ENCODE measurements at places on chromosomes 6 and 20.
A peak's percentile ranks its signal among the peaks of the same experiment; 100 is the strongest.

DNA sequence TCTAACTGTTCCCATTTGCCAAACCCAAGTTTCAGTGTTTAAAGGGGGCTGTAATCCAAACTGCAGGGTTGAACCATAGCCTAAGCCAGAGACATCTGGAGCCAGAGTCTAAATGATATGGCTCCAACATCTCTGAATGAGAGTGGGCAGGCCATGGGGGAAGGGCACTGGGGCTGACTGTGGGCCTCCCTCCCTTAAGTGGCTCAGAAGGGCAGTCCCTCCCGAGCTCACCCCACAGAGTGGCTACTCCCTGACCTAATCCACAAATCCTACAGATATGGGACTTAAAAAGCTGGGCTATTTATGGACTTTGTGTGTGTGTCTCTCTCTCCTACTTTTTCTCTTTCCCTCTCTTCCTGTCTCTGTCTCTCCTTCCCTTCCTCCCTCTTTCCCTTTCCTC, 35.8 kb upstream of the AAR2 start:
- DNase-seq, result no peak

- DNase-seq, result no peak
Measured at GRCh38 chr6:135440087-135440792, 57.3 kb downstream of the AHI1 start.

- no peak for DNase-seq
Measured at GRCh38 chr20:53050338-53050737, 78.2 kb downstream of the TSHZ2 start.

DNA sequence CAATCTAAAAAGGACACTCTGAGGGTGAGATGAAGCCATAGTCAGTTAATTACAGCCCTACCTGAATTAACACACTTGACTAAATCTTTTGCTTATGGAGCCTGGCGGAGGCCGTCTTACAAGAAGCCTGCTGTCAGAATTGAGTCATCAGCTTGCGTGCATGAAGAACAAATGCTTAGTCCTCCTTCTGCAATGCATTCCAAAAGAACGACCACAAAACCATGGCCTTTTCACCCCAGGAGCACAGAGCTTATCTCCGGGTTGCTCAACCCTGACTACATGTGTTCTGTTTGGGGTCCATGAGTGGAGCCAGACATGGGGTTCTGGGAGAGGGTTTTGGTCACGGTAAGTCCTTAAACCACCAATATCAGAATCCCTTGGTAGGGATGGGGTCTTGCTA, 318.1 kb downstream of the CLIC5 start:
- DNase-seq, result no peak

- no peak for DNase-seq
Measured at GRCh38 chr6:25801436-25801835, 30.4 kb downstream of the SLC17A1 start.

- DNase-seq, result peak; percentile 81
Measured at GRCh38 chr20:62922451-62922921, 3.8 kb downstream of the DIDO1 start.

- no peak for DNase-seq
Measured at GRCh38 chr6:56478202-56478601, 164.5 kb downstream of the DST start.

- DNase-seq, result no peak
Measured at GRCh38 chr6:125981571-125982185, 4.7 kb upstream of the TRMT11 start.

GRCh38 chr20:7147220-7147601, 379.7 kb downstream of the BMP2 start:
- DNase-seq, result no peak

- peak; percentile 11 for DNase-seq
Measured at GRCh38 chr6:138406443-138406842, 2.4 kb downstream of the HEBP2 start.

GRCh38 chr6:10300071-10300470, 114.8 kb downstream of the TFAP2A start:
- no peak for DNase-seq

GRCh38 chr20:1875762-1876161, 19.4 kb upstream of the SIRPA start:
- no peak for DNase-seq

- DNase-seq, result no peak
Measured at GRCh38 chr6:134480593-134480992, 162.7 kb upstream of the SGK1 start.

GRCh38 chr6:29791162-29791561, 36.5 kb upstream of the HLA-G start:
- no peak for DNase-seq

GRCh38 chr20:44022464-44022863, 107.8 kb downstream of the TOX2 start:
- no peak for DNase-seq

DNA sequence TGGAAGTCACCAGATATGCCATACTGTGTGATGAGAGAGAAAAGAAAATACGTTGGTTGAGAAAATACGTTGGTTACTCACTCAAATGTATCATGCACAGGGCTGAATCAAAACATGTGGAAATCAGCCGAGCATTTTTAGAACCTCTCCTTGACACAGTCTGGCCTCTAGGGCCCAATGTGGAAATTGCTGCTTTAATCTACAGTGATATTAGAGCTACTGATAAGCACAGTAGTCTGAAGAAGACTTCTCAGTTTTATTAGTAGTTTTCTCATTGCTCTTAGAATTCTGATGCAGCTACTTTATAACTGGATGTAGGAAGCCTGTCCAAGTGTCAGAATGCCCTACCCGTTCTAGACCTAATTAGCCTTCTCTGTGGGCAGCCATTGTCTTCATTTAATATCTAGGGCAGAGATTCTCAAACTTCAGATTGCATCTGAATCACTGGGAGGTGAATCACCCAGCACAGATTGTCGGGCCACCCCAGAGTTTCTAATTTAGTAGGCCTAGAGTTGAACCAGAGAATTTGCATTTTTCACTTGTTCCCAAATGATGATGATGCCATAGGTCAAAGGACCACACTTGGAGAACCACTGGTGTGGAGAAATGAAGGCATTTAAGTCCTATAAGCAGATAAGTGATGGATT, 229.1 kb downstream of the PLCB1 start:
- DNase-seq, result peak; percentile 17

- DNase-seq, result no peak
Measured at GRCh38 chr20:13037727-13038126, 29.0 kb downstream of the SPTLC3 start.

GRCh38 chr20:25225642-25226432, 22.0 kb upstream of the PYGB start:
- no peak for DNase-seq

- no peak for DNase-seq
Measured at GRCh38 chr6:127950566-127951145, 49.8 kb upstream of the THEMIS start.

- DNase-seq, result no peak
Measured at GRCh38 chr20:595330-596308, 14.5 kb downstream of the TCF15 start.

GRCh38 chr6:156645097-156645496, 132.1 kb upstream of the ARID1B start:
- no peak for DNase-seq

DNA sequence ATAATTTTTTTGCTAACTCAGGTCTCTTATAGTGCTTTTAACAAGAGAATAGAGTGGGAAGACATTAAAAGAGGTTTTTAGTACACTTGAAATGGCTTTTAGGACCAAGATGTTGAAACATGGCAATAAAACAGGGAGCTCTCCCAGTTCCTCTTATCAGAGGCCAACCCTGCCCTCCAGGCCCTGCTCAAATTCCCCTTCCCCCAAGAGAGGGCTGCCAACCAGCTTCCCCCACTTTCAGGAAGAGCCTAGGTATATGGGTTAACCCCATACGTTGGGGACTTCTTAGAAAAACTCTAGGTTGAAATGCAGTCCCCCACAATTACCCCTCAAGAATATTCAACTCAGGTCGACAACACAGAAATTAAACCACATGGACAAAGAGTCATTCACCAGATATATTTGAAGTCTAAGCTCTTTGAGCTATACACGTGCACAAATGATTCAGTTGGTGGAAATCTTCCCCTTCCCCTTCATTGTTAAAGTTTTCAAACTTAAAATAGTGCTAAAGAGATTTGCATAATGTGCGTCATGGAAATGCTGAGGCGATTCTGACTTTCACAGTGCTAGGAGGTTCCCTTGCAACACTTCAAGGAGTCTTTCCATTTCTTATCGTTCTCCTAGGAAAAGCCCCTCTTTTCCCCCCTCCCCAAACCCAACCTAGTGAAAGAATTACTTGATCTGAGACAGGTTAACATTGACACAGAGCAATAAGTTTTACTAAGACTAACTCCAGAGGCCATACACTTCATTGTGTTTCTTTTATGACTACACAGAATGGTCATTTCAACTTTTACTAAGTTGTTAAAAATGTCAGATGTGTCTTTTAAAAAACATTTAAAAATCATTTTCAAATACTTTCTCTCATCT, 49.8 kb upstream of the ENPP5 start:
- no peak for DNase-seq

DNA sequence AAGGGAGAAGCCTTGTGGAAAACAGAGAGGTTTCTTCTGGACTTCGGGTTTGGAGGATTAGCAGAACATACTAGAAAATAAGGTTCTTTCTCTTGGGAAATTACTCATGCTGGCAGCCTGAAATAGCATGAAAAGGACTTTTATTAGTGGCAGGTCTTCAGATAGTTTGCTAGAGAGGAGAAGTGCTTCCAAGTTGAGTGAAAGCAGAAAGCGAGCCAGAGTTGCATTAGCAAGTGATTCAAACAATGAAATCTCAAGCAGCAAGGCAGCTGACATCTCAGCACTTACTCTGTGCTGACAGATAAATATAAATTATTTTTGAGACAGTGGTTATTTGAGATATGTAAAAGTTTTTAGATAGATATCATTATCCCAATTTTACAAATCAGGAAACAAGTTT, 91.9 kb downstream of the PLCB4 start:
- no peak for DNase-seq

DNA sequence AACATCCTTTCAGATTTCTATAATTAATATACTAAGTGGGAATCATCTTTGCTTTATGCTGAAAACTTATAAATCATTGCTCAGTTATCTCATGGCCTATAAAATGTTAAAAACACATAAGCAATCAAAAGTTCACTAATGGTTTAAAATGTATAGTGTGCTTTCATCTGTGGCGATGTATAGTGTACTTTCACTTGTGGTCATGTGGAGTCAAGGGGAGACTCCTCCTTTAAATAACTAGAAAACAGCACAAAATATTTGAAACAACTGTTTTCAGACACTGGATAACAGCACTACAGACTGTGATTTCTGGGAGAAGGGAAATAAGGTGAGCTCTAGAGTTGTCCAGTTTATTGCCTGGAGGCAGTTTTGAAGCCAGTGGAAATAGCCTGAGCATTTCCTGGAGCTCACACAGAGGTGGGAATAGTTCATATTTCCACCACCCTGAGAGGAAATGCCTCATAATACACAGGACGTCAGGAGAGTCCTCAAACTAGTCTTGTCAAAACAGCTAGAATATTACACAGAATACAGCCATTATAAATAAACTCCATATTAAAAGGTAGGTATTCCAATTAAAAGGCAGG, 89.4 kb downstream of the CEP162 start:
- DNase-seq, result no peak

DNA sequence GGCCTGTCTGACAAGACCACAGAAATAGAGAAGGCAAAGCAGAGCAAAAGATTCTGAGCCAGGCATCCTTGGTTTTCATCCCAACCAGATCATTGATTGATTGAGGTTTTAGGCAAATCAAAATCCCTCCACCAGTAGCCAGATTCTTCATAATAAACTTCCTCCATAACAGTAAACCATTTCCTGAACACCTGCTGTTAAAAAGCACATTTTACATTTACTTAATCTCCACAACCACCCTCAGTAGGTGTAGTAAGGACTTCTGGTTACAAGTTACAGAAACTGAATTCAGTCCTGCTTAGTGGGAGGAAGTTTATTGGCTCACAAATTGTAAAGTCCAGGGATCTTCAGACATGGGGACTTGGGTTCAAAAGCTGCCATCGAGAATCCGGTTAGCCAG, 28.3 kb downstream of the EIF2S2 start:
- DNase-seq, result no peak

DNA sequence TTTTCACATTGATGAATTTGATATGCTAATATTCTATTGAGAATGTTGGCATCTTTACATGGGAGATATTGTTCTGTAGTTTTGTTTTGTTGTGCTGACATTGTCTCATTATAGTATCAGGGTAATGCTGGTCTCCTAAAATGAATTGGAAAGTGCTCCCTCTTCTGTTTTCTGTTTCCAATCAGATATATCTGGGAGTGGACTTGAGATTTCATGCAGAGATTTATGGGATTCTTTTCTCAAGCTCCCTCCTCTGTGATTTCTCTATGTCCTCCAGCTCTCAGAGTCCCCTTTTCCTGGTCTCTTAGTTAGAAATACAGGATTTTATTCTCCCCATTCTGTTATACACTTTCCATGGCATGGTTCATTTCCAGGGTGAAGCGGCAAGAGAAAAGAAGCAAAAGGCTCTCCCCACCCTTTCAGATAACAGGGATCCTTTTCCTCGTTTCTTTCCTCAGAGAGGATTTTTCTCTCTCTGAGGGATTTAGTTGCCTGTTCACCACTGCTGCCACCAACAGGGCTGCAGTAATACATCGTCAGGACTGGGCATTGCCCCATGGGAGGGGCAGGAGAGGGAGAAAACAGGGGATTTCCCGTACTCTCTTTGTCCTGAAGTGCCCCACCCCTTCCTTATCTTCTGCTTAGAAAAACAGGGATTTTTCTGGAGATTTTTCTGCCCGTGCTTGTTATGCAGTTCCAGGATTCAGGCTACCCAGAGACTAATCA, 59.3 kb upstream of the STMND1 start:
- DNase-seq, result no peak

GRCh38 chr20:22626496-22626895, 42.1 kb upstream of the FOXA2 start:
- no peak for DNase-seq

DNA sequence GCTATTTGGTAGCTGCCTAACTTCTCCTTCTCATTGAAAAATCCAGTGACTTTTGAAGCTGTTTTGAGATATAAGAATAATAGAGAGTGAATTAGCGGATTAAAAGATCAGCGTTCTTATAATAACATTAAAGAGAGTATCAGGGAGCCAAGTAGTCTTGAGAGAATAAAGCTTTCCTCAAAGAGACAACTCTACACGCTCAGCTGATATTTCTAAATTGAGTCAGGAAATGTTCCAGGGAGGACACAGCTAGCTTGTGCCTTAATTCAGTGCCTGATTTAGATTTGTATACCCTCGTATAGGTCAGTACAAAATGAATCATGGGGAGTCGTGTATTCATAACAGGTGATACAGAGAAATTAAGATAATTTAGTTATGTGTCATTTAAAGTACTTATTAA, 75.1 kb upstream of the QKI start:
- no peak for DNase-seq

DNA sequence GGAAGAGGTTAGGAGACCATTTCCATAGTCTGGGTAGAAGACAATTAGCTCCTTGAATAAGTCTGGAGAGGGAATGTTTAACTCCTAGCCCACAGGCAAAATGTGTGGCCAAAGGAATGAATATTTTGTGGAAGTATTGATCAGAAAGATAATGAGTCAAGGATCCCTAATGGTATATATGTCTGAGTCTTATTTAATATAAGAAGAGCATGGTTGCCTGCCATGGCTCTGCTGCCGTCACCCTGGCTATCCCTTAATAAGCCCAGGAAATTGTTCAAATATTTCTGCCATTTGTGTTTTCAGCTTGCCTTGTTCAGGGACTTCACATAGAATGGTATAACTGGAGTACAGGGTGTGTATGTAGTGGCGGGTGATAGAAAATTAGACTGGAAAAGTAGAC, 18.1 kb upstream of the CALHM6 start:
- DNase-seq, result no peak

Data from activated CD4-positive, alpha-beta T cell treated with anti-CD3 and anti-CD28 coated beads, Interleukin-2, Interleukin-4, amounts not matched to agents 100 ng/mL and 50 ng/mL, durations not matched to agents 16 hours and 8 hours (primary cell).